ENCODE measurements at places on chromosomes 16 and 17.
A peak's percentile ranks its signal among the peaks of the same experiment; 100 is the strongest.

DNA sequence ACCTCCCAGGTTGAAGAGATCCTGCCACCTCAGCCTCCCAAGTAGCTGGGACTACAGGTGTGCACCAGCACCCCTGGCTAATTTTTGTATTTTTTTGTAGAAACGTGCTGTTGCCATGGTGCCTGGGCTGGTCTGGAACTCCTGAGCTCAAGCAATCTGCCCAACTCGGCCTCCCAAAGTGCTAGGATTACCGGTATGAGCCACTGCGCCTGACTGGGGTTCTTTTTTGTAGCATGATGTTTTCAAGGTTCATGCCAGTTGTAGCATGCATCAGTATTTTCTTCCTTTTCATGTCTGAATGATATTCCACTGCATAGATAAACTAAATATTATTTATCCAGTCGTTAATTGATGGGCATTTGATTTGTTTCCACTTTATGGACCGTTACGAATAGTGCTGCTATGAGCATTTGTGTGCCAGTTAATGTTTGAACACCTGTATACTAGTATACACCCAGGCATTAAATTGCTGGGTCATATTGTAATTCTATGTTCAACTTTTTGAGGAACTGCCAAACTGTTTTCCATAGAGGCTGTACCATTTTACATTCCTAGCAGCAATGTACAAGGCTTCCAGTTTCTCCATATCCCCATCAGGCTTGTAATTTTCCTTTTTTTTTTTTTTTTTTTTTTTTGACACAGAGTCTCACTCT, 24.8 kb upstream of the CEP20 start:
- DNase-seq = no peak

DNA sequence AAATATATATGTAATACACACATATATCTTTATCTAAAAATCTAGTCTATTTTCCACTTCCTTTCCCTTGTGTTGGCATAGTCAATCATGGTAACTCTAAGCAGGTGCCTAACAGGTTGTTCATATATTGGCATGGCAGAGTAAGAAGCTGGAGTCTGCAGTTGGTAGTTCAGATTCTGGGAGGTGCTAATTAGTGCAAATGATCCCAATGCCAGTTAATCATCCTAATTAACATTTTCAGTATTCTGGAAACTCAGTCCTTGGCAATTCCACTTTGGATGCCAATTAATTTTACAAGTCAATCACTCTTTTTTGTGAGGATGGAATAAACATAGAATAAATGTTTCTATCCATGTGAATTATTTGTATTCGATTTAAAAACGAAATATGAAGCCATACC, 863.7 kb upstream of the SOX9 start:
- no peak for DNase-seq

DNA sequence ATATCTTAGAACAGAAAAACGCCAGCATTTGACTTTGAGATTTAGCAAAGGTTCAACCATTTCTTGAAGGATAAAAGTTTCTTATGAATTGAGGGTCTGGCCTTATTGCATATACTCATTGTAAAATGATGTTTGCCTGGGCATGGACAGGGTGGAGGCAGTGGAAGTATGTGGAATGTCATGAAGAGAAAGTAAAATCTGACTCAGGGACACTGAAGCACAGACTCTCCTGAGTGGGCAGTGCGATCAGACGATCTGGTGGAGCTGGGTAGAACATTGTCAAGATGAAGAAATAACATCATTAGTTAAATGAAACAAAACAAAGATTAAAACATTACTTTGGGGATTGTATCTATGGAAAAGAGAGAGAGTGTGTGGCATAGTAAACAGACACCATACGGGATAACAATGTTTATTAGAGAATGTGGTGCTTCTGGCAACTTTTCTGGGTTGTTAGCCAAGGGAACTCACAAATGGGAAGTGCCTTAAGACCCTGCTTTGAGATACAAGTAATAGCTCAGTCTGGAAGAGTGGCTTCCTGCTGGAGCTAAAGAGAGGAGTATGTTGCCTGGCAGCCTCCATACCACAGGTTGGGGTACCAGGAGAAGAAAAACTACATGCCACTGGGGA, 4.4 kb downstream of the MAP3K3 start:
- no peak for DNase-seq

DNA sequence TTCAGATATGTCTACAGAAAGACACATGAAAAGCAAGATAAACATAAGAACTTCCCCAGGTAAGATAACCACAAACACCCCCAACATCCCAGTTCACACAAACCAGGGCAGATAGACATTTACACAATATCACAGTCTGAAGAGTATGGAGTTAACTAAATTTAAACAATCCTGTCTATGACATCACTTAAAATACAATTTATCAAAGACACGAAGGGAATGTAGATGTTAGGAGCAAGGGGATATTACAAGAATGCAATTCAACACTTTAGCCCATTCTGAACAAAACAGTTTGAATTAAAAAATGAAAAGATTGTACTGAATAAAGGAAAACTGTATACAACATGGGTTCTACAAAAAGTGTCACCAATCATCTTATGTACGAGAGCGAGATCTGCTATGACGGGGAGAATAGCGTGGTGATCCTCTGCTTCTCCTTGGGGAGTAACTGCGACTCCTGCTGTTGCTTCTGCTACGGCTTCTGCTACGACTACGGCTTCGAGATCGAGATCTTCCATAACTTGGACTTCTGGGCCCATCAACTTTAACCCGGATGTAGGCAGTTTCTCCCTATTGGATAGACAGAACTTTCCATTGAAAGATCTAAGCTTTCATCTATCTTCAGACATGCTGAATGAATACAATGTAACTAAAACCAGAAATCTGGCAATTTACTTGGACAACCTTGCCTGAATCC, 1.9 kb downstream of the SRSF1 start:
- DNase-seq = no peak

GRCh38 chr17:78356101-78356713, 3.7 kb downstream of the SOCS3 start:
- DNase-seq = peak; percentile 69
